ENCODE measurements at places on chromosomes 1 and 21.

GRCh38 chr21:36773117-36773516 is 74.2 kb downstream of the SIM2 start:
- DNase-seq = no peak

DNA sequence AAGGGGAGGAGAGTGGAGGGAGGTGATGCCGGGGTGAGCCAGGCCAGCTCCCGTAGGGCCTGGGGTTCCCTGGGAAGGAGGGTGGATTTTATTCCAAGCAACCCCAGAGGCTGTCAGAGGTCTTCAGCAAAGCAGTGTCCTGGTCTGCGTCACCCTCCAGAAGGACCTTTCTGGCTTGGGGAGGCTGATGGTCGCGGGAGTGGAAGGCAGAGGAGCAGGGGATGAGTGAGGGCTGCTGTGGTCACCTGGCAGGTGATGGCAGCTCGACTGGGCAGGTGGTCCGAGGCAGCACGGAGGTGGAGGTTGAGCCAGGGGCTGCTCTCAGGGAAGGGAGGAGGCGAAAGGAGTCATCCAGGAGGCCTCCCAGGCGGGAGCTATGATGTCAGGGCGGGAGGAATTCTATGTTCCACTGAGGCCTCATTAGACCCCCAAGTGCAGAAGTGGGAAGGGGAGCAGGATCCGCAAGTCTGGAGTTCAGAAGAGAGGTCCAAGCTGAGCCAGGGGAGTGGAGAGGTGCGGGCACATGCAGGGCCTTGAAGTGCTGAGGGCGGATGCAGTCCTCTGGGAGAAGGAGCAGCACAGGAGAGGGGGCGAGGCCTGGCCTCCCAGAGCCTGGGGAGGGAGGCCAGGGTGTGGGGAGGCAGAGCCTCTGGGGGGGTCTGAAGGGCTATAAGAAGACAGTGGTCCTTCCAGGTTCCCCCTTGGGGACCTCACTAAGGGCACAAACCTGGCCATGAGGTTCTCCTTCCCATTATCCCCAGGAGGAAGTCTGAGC is 33.3 kb downstream of the BMP8A start:
- DNase-seq = no peak

- DNase-seq = no peak
Observed at GRCh38 chr1:7827126-7827955, 25.5 kb downstream of the UTS2 start.

DNA sequence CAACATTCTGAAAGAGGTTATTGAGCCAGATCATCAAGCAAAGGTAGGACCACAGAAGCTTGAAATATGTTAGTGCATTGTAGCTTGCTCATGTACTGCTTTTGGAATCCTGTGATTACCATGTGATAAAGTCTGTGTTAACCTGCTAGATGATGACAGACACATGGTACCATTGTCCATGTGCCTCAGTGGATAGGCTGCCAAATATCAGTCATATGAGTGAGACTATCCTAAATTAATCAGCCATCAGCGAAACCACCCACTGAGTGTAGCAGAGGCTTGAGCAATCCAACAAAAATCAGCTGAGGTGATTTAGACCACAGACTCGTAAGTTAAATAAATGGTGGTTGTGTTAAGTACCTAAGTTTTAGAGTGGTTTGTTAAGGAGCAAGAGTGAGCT is 32.7 kb upstream of the CRB1 start:
- DNase-seq = no peak

GRCh38 chr1:67217417-67217816 is 51.2 kb downstream of the IL23R start:
- DNase-seq = no peak

All from common myeloid progenitor, CD34-positive (primary cell).